ENCODE measurements at places on chromosomes 6 and 20.

- no peak for DNase-seq
Observed at GRCh38 chr6:14851281-14851680, 394.6 kb upstream of the JARID2 start.

DNA sequence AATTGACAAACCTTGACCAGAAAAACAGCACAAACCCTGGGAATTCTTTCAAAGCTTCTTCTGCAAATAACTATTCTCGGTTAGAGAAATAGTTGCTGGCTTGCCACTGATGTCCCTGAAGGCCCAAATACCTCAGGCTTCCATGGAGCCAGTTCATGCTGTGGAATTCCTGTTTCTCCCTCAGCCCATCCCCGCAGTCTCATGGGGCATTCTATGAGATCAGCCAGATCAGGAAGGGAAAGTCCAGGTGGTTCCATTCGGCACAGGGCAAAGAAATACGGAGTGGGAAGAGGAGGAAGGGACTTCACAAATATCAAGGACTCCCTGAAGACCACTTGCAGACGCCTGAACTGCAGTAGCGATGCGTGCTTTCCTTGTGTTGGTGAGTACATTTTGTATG is 63.3 kb downstream of the MYLK4 start:
- DNase-seq = no peak

- no peak for DNase-seq
Observed at GRCh38 chr6:77474286-77474956, 11.1 kb upstream of the HTR1B start.

GRCh38 chr20:48006036-48006833 is 221.0 kb upstream of the SULF2 start:
- DNase-seq = no peak

All from RCC 7860 (cell line).